Right atrium auricular region (tissue), 2 donors: ENCODE measurements at places on chromosomes 5 and 9. TPM values are rescaled to one million over a fixed set of nuclear protein-coding genes. Genes with fewer than 3 reads are reported as not detected.

CATSPER3 gene
- total RNA-seq = 0.44 TPM

OLFM1 gene
- 9.7 TPM for total RNA-seq

PTGDS gene
- total RNA-seq = 2,426 TPM

GRCh38 chr9:4508907-4509589, 18.8 kb downstream of the SLC1A1 start:
- H3K27ac ChIP-seq = no peak overlapping the region
- no peaks in the 10 kb centered on the region for H3K36me3 ChIP-seq
- H3K27me3 ChIP-seq = no peaks in the 10 kb centered on the region

- no peak overlapping the region for H3K27ac ChIP-seq
- no peak overlapping the region for H3K4me3 ChIP-seq
- no peaks in the 10 kb centered on the region for H3K4me1 ChIP-seq
- no peaks in the 10 kb centered on the region for H3K27me3 ChIP-seq
These were observed 15.0 kb downstream of the FER start for GRCh38 chr5:108762660-108763059.

- no peaks in the 10 kb centered on the region for H3K27me3 ChIP-seq
- no peaks in the 10 kb centered on the region for H3K4me1 ChIP-seq
- no peak overlapping the region for H3K27ac ChIP-seq
- H3K4me3 ChIP-seq = no peak overlapping the region
- H3K36me3 ChIP-seq = no peaks in the 10 kb centered on the region
- no peak for DNase-seq
These were observed 550.0 kb downstream of the PTPRD start for GRCh38 chr9:10062629-10063395.
